SK-N-SH treated with all-trans-retinoic acid at 6 μM for 48 hours (cell line): ENCODE measurements at places on chromosomes 6 and 20.

GRCh38 chr6:15331143-15331542, 85.3 kb downstream of the JARID2 start:
- ATAC-seq: no peak

DNA sequence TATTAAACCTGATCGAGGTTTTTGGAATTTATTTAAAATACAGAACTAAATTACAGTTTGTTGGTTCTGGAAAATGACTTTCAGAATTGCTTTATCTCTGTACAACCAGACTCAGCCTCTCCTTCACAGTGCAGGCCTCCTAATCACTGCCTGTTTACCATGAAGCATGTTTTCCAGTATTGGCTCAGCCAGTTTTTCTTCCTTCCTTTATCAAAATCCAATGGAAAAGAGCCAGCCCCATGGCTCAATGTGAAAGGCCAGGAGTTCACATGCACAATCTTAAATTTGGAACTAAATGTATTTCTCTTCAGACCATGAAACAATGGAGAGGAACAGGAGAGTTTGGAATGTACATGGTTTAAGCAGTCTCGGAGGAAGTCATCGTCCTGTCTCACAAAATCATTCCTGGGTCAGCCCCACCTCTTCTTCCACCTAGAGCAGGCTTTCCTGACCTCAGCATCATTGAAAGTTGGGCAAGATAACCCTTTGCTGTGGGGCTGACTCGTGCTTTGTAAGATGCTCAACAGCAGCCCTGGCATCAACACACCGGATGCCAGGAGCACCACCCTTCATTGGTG, 680.9 kb upstream of the AGPAT4 start:
- ATAC-seq: no peak

- ATAC-seq: no peak
Observed at GRCh38 chr6:53654745-53655240, 10.8 kb downstream of the KLHL31 start.

DNA sequence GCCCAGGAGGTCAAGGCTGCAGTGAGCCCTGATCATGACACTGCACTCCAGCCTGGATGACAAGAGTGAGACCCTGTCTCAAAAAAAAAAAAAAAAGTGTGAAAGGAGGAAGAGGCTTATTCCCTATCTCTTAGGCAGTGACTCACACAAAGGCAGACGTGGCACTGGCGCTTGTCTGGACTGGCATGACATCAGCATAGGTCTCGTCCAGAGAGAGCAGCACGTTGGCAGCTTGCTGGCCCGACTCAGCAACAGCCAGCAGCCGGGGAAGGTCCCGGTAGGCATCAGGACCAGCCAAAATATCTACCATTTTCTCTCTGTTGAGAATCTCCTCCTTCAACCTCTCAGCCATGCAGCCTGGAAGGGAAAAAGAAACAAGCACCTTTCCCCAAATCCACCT, 14.1 kb downstream of the CDK5RAP1 start:
- peak; percentile 78 for ATAC-seq

- no peak for ATAC-seq
Observed at GRCh38 chr20:32528171-32528891, 56.8 kb downstream of the NOL4L start.

DNA sequence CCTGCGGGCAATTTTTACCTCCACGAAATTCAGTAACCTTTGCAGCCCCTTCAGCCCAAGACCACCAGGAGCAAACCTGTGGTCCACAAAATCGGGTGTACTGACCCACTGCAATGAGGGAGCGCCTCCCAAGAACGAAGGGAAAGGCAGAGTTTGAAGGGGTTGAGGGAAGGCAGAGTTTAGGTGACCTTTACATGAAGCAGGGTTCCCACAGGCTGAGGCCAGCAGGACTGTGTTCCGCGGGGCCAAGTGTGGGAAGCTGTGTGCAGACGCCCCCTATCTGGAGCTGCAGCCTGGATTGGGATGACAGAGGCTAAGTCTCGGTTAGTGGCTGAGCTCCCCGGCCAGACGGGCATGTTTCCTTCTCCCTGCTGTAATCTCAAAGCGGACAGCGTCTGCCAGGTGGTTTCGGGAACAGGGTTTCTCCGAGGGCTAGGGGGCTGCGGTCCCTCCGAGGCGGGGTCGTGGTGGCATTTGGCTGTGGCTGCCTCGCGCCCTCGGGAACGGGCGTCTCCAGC, 826 bp upstream of the PYGB start:
- ATAC-seq: peak; percentile 83

- ATAC-seq: peak; percentile 70
Observed at GRCh38 chr6:49328051-49328744, 134.9 kb downstream of the MMUT start.

DNA sequence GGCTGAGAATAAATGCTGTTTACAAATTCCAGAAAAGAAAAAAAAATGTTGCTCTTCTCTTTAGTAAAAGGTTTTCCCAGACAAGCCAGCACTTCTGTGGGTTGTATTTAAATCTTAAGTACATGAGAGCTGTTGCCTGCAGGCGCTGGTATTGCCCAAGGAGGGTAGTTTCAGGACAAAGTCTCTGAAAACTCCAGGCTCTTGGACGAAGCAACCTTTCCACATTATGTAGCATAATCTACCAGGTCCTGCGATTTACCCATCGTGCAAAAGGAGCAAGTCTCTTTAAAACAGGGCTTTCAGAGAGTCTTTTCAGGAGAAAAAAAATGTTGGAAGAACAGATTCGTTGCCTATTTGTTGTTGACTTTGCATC, 65.6 kb downstream of the PLG start:
- no peak; the same call in 1 of the 3 replicates for ATAC-seq
